NCI-H2227 treated with DMSO at 0.1 percent for 48 hours (cell line): ENCODE measurements at places on chromosomes 11 and 22.
A peak's percentile ranks its signal among the peaks of the same experiment; 100 is the strongest.

DNA sequence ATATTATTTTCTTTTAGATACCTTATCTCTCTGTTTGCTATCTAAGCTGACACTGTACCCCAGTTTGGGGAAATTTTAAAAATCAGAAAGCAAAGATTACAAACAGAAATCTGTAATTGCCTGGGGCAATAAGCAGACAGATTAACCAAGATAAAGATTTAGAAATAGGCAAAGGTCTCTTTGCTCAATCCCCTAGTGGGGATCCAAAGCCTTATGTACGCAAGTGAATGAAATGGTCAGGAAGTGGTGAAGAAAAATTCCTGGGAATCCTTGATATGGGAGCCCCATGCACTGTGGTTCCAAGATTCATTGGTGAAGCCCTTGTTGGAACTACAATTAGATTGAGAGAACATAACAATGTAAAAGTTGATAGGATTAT is 139.5 kb upstream of the GUCY1A2 start:
- no peak for DNase-seq

DNA sequence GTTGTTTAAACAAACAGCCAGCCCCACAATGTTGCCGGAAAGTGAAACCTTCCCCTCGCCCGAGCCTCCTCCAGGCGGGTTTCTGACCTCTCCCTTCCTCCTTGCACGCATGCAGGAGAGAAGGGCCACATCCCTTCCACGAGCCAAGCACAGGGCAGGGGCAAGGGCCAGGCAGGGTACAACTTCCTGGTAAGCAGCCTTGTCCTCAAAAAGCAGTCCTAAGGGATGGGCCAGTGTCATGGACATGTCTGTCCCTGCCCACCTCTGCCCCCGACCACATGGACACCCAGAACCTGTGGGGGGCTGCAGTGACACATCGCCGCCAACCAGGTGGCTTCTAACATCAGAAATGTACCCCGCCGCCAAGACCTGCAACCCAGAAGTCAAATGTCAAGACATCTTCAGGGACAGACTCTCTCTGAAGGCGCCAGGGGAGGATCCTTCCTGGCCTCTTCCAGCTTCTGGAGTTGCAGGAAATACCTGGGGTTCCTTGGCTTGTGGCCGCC is 145.3 kb downstream of the CRYBB2 start:
- DNase-seq = no peak

DNA sequence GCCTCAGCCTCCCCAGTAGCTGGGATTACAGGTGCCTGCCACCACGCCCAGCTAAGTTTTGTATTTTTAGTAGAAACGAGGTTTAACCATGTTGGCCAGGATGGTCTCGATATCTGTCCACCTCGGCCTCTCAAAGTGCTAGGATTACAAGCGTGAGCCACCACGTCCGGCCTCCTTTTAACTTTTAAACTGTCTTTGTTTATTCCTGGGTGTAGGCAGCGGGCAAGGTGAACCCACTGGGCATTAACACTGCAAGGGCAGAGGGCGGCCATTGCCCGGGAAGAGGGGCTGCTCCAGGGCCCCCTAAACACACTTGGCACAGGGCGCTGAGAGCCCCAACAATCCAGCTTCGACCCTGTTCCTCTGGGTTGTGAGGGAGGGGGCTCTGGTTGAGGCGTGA is 693.6 kb downstream of the BRD1 start:
- DNase-seq = no peak

- DNase-seq = no peak
Measured at GRCh38 chr11:61090521-61090920, 11.8 kb upstream of the CD5 start.

DNA sequence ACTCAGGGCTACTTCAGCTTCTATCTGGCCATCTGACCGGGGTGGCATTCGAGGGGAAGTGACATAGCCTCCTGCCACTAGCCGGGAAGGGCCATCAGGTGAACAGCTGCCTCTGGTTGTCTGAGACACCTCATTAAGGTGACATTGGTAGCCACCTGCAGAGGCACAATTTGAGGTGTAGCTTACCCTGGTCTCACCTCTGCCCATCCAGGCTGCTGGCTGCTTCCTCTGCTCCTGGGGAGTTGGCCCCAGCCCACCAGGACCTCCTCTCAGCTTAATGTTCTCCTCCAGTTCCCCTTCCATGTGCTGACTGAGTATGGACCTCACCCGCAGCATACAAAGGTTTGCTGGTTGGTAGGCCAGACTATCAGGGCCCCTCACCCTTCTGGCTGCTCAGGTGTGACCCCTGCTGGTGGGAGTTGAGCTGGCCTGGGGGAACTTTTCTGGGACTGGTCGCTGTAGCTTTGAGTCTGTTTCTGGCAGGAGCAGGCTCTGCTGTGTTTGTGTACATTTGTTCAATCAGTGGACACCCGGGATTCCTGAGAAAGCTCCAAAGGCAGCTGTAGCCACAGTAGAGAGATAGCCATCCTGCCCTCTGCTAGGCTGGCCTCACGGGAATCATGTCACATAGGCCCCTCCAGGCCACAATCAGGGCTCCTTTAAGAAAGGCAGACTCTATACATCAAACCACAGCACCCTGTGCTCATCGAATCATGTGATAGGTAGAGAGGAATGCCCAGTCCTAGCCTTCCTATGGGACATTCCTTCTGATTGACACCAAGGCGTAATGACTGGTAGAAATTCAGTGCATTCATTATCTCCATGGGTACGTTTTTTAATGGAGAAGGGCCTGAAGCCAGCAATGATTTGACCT is 295.1 kb upstream of the PLET1 start:
- no peak for DNase-seq

DNA sequence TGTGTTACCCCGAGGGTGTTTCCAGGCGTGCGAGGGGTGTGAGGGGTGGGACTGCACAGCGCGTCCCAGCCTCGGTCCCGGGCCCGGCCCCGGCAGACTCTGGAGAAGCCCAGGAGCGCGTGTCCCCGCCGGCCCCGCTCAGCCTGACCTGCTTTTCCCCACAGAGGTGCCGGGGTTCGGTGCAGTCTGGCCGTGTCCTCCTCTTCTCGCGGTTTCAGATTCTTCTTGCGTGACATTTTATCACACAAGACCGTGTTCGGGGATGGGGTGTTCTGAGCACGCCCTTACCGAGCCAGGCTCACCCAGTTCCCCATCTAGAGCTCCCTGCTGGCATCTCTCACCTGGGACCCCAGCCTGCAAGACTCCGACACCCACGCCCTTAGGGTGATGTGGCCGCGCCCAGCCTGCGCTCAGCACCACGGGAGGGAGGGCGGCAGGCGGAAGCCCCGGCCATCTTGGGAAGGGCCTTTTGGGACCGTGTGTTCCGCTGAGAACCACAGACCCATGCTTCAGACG is 775.6 kb downstream of the BRD1 start:
- no peak for DNase-seq

GRCh38 chr22:34849965-34850364 is 216.0 kb upstream of the ISX start:
- no peak for DNase-seq

DNA sequence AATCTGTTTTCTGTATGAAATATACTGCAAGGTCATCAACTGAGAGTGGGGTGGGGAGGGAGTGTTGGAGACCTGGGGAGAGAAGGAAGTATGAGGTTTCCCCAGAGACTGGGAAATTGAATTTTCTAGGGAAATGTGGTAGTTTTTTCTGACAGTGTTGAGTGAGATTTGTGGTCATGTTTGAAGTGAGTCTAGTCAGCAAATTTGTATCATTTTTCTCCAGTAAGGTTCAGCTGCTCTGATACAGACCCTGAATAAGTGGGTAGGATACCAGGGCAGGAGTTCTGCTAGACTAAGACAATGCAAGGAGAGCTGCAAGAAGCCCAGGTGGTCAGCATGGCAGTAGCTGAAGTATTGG is 112.0 kb downstream of the PKNOX2 start:
- DNase-seq = no peak

- peak; percentile 75 for DNase-seq
Measured at GRCh38 chr22:25966448-25966913, 202.8 kb upstream of the SEZ6L start.

DNA sequence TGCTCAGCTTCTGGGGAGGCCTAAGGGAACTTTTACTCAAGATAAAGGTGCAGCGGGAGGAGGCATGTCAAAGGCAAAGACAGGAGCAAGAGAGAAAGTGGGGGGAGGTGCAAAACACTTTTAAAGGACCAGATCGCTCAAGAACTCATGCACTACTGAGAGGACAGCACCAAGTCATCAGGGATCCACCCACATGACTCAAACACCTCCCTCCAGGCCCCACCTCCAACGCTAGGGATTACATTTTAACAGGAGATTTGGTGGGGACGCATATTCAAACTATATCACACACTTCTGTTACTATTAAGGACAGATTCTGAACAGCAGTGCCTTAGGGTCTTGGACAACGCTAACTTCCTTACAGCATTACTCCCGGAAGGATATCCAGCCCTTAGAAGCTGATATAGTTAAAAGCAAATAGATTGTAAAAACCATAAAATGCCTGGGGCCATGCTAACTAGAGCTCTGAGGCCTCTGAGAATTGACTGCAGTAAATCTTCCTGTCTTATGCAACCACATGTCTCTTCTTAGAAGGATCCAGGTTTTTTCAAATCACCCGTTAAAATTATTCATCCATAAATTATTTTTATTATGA is 16.7 kb upstream of the ZC3H12C start:
- no peak for DNase-seq

DNA sequence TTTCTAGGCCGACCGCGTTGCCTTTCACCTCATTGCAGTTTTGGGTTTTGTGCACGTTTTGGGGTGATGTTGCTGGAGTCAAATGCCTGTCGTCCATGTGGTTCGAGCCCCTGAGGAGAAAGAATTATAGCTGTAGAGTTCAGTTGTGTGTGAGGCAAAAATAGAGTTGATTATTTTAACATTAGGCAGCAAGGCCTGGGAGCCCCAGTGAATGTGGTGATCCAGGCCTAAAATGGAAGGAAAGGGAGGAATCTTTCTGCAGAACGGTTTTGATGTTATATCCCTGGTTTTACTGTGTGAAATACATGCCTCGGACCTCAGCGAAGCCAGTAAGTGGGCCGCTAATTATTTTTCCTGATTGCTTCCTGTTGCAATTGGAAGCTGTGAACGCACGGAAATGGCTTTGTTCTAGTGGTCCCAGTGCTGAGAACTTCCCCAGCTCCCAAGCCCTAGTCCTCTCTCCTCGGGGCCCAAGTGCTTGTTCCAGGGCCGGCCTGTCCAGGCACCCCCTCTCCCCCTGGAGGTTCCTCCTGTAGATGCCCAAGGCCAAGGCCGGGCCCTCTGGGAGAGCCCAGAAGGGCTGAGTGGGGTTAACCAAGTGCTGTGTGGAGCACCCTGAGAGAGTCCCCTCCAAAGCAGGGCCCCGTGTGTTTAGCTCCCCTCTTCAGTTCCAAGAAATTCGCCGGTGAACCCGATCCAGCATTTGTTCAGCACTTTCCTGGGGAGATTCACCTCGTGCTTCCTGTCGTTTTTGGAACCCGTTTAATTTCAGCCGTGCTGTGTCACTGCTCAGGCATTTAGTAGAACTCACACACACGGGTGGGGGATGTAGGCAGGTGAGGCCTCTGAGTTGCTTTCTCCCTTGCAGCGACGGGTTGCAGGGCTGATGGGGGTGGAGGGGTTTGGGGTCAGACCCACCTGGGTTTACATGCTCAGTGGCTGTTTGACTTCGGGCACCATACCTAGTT is 2.1 kb downstream of the LRP5 start:
- no peak for DNase-seq

DNA sequence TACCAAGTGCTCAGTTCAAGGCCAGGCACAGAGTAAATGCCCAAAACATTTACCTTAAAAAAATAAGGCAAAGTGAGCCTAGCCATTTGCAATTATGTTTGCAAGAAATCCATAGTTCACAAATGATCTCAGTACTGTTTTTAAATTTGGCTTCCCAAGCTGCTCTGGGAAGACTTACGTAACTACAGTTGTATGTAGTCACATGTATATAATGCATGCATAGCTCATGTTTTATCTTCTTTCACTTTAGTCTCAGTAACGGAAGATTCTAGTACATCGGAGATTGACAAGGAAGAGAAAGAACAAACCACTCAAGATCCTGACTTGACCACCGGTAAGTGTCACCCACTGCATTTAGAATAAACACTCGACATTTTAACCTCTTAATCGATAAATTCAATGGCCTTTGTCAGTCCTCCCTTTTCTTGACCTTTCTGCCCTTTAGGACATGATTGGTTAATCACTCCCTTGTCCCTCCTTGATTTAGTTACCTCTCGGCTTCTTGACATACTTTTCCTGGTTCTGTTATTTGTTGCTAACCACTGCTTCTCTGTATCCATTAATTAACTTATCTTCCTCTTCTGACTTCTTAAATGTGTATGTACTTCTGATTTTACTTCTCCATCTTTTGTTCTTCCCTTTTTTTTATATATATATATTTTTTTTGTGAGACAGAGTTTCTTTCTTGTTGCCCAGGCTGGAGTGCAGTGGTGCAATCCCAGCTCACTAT is 18.0 kb upstream of the JHY start:
- no peak for DNase-seq

- DNase-seq = no peak
Measured at GRCh38 chr11:108596701-108597100, 3.1 kb upstream of the EXPH5 start.
